ENCODE measurements at places on chromosomes 3 and 15. TPM values are rescaled to one million over a fixed set of nuclear protein-coding genes. Genes with fewer than 3 reads are reported as not detected.

Gene RBP2
- not detected for total RNA-seq

Gene MCTP2
- total RNA-seq = 2.8 TPM

Gene ADPRH
- total RNA-seq = 6.5 TPM

Gene TGM5
- total RNA-seq = not detected

Gene CFAP161
- total RNA-seq = 0.20 TPM

Gene MOBP
- not detected for total RNA-seq

Gene ACKR2
- total RNA-seq = 4.8 TPM

Gene LIPC
- total RNA-seq = 0.22 TPM

Gene SETMAR
- 8.7 TPM for total RNA-seq

Gene NR1I2
- total RNA-seq = not detected

Gene TRIM42
- total RNA-seq = not detected

Gene GABRR3
- total RNA-seq = not detected

All from lung microvascular endothelial cell (primary cell).